ENCODE measurements at places on chromosomes 2 and 18.
A peak's percentile ranks its signal among the peaks of the same experiment; 100 is the strongest.

DNA sequence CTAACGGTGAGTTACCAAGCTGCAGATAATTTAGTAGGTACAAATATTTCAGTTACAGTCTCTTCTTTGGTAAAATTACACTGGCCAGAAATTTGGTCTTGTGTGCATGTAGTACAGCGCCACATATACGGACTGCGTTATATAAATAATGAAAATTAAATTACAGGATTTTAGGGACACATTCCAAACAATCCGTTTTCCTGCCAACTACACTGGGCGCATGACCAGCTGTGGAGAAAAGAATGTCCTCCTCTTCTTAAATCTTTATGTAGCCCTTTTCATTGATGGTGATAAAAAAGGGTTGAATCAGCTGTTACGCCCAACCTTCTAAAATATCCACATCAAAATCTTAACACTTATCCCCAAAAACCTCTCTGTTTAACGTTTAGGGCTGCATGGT is 37.5 kb downstream of the TCF4 start:
- no peak for DNase-seq

DNA sequence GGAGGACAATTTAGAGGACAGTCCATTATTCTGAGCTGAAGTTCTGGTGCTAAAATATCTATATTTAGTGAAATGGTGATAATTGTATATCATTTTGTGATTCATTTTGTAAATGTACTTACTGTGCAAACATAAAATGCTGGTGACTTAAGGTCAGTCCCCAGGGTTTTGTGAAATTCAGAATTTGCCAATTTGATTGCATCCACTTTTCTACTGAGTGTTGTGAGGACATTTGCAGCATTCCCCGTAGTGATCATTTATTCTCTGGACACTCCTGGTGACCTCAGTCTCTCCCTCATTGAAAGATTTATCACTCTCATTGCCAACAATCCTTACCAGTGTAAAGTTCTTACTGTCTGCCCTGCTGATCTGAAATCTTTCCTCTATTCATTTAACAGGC is 98.2 kb downstream of the SOCS6 start:
- DNase-seq: no peak

GRCh38 chr2:214265991-214266489 is 144.8 kb upstream of the VWC2L start:
- DNase-seq: no peak

GRCh38 chr2:106606652-106607051 is 119.5 kb downstream of the CD8B2 start:
- no peak for DNase-seq

GRCh38 chr2:28117104-28117596 is 226.6 kb downstream of the BABAM2 start:
- DNase-seq: no peak

- DNase-seq: no peak
These were observed 51.5 kb upstream of the LYPD6 start for GRCh38 chr2:149278872-149279264.

GRCh38 chr18:42228581-42228980 is 273.5 kb downstream of the PIK3C3 start:
- DNase-seq: no peak

DNA sequence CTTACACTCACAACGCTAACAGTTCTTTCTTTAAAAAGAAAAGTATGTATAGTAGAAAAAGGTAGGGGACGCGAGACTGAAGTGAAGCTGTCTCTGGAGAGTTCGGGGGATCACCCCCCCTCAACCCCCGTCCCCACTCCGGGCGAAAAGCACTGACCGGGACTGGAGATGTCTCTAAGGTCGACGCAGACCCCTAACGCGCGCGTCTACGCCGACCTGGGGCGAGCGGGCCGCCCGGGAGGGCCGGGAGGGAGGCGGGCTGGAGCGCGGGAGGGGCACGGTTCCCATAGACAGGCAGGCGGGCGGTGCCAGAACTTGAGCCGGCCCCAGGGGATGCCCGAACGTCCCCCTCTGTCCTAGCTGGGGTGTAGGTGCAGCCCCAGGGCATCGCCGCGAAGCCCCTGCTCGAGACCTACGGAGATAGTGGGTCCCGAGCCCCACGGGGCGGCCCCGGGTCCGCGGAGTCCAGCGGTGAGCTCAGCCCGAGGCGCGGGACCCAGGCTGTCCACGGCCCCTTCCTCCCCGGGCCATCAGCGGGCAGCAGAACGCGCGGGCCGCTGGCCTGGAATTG is 82.2 kb downstream of the CHRNA1 start:
- peak; percentile 24 for DNase-seq
